ENCODE measurements at places on chromosomes 4 and X.

DNA sequence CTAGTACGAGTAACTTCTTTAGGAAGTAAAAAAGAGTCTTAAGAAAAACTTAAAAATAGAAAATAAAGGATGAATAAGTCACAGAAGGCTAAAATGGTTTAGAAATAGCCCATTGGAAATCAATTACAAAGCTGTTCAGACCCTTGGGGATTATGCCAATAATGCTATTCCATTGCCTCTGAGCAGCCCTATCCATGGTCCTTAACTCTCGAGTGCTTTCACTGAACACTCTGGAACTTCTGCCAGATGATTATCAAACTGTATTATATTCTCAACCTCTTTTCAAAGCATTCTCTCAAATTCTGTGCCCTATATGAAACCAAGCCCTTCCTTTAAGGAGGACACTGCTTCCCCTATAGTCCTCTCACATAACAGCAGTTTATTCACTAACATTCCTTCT, 17.0 kb downstream of the SLC9B1 start:
- DNase-seq, result no peak

DNA sequence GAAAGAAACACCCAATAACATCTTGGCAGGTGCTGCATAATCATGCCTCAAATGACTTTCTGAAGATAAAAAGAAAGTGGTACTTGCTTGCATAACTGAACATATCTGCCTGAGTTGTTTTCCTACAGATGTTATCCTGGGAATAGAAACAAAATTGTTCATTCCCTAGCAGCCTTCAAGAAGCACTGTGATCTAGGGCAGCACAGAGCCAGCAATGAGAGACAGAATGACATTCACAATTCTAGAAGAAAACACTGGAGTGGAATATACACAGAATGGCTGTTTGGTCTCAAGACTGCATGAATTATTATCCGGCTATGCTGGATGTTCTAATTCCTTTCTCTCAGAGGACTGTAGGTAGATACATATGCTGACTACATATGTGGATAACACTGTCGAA, 790.9 kb downstream of the PDHA2 start:
- no peak for DNase-seq

DNA sequence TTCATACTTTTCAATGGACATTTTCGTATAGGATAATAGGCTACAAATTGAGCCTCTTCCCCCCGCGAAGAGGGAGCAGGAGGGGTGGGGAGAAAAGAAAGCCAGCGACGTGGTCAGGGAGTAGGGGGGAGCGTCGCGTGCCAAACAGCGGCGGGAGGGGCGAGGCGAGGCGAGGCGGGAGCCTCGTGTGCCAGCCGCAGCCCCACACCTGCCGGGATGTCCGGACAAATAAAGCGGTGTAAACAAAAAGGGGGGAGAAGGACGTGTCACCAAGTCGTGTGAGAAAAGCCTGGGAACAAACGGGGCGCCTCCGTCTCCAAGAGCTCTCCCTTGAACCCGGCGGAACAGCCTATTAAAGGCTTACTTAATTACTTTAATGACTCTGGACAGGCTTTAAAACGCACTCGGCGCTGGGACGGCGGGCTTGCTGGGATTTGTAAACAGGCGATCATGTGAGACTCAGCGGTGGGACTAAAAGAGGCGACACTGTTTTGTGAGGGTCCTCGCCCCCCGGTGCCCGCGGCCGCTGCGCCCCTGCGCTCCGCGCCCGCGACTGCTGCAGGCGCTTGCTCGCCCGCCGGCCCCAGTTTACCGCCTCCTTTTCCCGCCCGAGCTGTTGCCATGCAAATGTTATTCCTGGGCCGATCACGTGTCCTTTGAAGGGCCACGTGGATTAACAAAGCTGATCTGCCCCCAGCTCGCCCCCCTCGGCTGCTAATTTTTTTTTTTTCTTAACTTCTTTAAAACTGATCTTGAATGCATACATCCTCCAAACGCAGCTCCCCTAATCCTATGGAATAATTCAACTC, at the start of gene HELT:
HELT (plus strand) TSS at position 527 of the 809 bp plus-strand sequence. CDS start 439 bp downstream, outside the sequence.
- DNase-seq, result no peak

DNA sequence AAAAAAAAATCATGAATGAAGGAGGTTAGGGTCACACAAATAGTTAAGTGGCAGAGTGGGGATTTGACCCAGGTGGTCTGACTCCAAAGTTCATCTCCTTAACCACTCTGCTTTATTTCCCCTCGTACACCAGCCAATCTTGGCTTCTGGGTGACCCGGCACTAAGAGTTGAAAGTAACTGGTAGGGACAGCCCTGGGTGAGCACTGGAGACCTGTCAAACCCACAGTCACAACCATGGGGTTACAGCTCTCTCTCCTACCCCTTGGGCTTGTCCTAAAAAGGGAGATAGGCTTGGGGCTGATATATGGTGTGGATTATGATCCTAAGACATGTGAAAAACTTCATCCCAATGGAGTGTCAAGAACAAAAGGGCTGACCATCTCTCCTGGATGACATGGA, 12.5 kb downstream of the IGFBP7 start:
- DNase-seq, result no peak

DNA sequence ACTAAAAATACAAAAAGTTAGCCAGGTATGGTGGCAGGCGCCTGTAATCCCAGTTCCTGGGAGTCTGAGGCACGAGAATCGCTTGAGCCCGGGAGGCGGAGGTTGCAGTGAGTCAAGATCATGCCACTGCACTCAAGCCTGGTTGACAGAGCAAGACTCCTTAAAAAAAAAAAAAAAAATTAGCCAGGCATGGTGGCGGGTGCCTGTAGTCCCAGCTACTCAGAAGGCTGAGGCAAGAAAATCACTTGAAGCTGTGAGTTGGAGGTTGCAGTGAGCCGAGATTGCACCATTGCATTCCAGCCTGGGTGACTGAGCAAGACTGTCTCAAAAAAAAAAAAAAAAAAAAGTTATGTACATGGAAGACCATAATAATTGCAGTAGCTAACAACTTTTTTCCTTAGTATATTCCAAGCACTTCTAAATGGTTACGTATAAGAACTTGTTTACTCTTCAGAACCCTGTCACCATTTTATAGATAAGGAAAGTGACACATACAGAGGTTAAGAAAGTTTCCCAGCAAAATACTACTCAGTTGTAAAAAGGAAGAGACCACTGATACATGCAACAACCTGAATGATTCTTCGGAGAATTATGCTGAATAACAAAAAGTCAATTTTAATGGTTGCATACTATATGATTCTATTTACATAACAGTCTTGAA, 24.5 kb downstream of the RUFY3 start:
- no peak for DNase-seq

GRCh38 chr4:95732061-95732460, 107.8 kb upstream of the PDHA2 start:
- no peak for DNase-seq

DNA sequence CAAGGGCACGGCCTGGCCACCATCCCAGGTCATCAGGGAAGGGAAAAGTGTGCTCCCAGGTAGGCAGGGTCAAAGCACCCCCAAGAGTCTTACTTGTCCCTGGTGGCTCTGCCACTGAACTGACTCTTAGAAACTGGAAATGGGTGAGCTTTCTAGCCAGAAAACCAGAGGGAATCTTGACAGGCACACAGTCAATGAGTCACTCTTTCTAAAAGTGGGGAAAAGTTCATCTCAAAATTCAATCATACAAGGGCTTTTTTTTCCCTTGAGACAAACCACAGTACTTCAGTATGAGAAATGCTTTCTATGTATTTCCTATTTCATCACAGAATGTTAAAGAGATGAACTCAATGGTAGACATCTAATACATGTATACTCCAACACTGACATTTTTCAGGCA, 12.5 kb downstream of the HPF1 start:
- DNase-seq, result no peak

DNA sequence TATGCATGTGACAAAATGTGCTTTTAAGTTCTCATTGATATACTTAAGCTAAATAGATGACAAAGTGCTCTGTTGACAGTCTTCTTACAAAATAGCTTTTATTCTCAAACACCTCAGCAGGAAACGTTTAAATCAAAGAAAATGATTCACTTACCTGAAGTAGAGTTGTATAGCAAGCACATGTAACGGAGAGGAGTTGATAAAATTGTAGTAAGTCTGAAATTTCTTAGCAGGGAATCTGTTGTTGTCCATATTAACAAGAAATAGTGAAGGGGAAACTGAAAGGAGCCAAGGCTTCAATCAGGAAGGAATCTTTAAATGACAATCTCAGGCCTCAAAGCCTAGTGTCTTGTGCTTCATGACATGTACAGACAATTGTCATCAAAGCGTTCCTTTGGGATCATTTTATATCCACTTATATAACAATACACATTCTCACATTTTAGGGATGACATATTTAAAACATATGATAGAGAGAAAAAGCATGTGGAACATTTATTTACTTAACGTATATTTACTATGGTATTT, 2010.2 kb upstream of the IGFBP7 start:
- no peak for DNase-seq

- DNase-seq, result peak; percentile 81
Measured at GRCh38 chr4:153488006-153488891, 22.1 kb downstream of the TMEM131L start.

DNA sequence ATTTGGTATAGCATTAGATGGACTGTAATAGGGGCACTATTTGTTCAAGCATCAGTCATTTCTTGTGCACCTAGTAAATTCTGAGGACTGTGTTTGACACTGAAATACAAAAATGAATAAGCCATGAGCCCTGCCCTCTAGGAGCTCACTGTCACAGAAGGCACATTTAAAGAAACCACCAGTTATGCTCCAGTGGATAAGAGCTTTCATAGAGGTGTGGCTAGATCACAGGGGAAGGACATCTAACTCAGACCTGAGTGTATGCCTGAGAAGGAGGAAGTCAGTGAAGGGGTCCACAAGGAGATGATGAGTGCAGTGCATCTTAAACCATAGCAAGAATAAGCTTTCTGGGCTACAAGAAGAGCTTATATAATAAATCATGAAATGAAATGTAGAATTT, 40.1 kb downstream of the BTC start:
- no peak for DNase-seq

GRCh38 chr4:136505020-136505419, 1027.3 kb downstream of the PCDH18 start:
- DNase-seq, result no peak

DNA sequence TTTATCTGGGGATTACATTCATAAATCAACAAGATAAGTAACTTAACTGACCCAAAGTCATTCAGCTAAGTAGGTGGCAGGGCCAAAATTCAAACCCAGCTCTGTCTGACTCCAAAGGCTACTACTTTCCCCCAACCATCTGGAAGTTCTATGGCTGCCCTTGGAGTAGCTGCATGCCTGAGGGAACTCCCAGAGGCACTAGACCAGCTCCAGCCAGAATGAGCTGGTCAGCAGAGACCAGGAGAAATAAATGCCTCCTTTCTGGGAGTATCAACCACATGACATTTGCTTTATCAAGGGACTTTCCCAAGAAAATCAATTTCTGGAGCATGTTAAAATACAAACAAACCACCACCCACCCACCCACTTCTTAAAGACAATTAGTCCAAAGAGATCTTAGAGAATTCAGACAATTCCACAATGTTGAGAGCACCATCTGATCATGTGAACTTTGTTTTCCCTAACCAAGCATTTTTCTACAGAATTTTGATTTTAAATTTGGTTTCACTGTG, 180.5 kb downstream of the EFHC2 start:
- no peak for DNase-seq

DNA sequence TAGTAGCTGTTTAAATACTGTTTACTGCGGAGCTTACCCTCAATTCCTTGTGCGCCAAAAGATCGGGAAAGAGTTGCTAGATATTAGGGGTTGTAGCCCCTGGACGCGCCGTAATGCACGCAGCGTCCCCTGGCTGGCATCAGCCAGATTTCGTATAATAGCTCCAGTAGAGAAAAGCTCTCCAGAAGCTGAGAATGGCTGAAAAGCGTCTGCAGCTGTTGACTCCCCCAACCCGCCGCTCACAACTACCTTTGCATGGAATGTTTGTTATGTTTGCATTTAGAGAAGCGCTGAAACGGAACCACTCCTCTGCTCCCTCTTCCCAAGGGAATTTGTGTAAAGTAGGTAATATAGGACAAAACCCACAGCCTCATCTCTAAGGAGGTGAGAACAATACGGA, 3.7 kb downstream of the DOCK11 start:
- no peak for DNase-seq

GRCh38 chr4:80610845-80611677, 275.5 kb downstream of the CFAP299 start:
- no peak for DNase-seq

DNA sequence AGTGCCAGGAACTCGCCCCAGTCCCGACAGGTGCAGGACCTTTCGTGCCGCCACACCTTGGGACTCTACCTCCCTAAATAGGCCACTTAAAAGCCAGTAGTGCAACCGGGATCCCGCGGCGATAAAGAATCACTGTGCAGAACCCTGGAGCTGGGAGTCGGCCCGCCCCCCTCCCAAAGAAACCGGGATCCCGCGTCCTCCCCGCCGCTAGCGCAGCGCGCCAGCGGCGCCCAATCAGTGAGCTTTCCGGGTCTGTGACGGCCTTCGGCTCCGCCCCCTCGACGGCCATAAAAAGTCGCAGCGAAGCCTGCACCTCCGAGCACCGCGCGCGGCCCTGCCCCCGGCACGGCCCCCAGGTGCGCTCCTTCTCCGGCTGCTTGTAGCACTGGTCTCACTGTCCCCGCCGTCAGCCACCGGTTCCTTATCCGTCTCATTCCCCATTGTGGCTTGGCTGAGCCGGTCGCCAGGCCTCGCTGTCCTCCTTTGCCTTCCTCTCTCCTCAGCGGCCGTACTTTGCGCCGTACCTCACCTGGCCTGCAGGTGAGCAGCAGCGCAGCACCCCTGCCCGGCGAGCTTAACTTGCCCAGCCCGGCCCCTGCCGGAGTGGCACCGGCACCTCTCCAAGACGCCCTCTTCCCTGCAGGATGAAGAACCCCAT, at the start of gene LRAT:
LRAT (plus strand) TSS at position 318 of the 658 bp plus-strand sequence; CDS start at position 645, 327 bp downstream.
- DNase-seq, result peak; percentile 33

- peak; percentile 15 for DNase-seq
Measured at GRCh38 chr4:172813359-172813923, 355.2 kb upstream of the GALNT7 start.

DNA sequence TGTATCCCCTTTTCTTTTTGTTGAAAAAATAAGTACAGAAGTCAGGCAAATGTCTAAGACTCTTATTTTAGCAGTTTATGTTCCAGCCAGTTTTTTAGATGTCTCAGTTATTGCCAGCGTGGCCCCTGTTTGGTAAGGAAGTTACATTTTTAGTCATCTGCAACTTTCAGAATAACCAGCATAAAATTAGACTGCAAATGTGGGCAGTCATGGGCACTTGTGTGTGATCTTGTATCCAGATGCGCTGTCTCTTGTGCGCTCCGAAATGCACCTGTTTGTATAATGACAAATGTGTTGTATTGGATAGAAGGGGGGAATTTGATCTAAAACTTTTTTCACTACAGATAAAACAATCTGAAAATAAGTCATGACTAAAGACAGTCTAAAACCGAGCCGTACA, 44.3 kb upstream of the CLCN4 start:
- no peak for DNase-seq

GRCh38 chr4:48649505-48649904, 130.6 kb downstream of the FRYL start:
- DNase-seq, result no peak

- DNase-seq, result no peak
Measured at GRCh38 chrX:102708900-102709299, 3.3 kb upstream of the GPRASP2 start.

DNA sequence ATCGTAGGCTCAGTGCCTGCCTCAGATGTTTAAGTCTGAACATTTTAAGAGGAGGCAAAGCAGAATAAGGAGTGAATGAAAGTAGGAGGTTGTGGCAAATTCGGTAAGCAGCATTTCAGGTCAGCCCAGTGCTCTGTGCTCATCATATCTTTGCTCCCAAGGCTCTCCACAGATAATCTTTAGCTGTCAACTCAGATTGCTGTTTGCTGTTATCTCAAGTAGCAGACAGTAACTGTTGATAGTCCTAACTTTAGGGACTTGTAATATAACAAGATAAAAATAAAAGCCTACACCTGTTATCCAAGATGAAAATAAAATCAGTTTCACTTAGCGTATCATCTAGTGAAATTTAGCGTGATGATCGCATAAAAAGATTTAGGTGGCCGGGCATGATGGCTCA, 18.6 kb upstream of the CLTRN start:
- no peak for DNase-seq
